ENCODE measurements at places on chromosomes 6 and 20.

- DNase-seq, result no peak
Observed at GRCh38 chr20:52998268-52998667, 26.1 kb downstream of the TSHZ2 start.

GRCh38 chr6:127956260-127956888 lies 55.5 kb upstream of the THEMIS start:
- no peak for DNase-seq

GRCh38 chr20:51702556-51702955 lies 65.6 kb downstream of the ATP9A start:
- DNase-seq, result no peak

DNA sequence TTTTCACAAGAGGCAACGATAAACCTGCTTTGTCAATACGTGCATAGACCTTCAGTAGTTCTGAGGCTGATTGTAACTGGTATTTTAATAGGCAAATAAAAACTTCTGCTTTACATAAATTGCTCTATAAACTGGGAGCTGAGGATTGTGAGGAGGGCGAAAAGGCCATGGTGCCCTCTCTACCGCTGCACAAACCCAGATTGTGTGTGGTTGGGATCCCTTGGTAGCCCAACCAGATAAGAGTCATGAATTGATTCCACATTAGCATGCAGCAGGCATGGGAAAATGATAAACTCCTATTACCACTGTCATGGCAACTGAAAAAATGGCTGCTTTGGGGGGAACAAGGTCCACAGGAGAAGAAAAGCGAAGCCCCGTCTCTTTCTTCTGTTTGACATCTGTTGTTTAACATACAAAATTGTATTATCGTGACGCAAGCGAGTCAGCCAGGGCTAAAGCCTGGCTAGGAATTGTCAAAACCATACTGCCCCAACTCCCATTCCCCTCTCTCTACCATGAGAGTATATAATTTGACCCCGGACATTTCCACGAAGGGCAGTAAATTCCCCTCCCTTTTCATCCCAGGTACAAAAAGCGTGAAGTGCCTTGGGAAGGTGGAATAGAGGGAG lies 157.8 kb upstream of the SALL4 start:
- DNase-seq, result no peak

DNA sequence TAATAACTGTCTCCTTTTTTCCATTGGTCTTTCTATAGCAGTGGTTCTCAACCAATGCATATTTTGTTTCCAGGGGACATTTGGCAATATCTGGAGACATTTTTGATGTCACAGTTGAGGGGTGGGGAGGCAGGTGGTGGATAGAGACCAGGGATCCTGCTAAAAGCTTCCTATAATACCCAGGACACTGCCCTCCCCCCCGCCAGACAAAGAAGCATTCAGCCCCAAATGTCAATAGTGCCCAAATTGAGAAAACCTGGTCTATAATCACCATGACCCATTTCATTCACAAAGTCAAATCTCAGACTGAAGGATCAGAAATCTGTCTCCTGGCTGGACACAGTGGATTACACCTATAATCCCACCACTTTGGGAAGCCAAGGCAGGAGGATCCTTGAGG lies 128.8 kb downstream of the BMP7 start:
- DNase-seq, result no peak

DNA sequence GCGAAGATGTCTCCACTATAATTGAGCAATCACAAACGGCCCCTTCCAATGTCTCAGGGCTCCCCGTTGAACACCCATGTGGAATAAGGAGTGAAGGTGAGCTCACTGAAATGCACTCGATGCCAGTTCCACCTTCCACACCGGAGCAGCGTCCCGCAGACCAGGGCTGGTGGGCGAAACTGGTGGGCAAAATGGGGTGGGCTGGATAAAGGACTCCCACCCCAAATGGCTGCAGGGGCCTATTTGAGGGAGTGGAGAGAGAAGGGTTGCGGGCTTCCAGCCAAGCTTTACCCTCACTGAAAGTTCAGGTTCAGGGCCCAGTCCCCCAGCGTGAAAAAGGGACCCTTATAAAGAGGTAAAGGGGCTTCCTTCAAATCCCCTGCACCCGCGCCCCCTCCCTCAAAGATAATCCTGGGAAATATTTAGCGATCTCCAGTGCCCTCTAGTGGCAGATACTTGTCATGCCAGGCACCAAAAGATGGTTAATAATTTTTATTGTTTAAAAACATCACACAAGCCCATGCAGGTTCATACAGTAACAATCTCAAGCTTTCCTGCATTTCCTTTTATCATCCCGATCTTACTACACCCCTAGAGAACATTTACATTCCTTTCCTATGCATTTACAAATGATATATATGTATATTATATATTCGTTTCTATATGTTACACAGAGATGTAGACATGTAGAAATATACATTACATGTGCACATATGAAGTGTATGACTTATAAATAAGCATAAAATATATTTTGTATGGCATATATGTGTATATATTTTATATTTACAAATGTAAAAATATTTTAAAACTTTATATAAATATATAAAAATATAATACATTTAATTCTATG lies 58.2 kb upstream of the NKX2-2 start:
- DNase-seq, result no peak

DNA sequence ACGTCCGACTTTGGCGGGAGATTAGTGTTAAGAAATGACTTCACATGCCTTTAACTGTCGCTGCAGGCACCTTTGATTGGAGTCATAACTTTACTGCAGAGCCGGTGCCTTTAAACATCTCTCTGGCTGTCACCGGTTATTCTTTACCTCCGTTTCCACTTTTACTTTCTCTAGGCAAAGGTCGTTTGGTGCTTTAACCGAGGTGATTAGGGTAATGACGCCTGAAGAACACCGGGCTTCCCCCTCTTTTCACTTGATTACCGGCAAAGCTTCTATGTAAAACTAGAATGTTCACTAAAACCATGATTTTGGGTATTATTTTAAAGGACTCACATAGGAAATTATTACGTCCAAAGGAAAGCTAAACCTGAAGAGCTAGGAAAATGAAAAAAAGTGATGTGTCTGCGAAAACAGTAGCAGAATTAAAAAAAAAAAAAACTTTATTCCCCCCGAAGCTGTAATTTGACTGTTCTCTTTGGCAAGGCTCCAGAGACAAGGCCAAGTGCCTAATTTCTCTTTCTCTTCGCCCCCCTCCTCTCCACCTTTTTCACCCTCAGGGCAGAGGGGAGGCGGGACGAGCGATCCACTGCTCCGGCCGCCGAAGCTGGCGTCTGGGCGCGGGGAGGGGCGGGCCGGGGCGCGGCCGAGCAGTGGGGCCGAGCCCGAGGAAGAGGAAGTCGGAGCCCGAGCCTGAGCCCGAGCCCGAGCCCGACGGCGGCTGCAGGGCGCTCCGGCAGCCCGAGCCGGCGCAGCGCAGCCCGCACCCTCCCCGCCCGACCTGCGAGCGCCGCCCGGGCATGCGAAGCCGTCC lies at the start of gene PLEKHG1:
TSS of gene PLEKHG1 (plus strand) at position 687 of the 811 bp plus-strand sequence. CDS start 133,797 bp downstream, outside the sequence.
- DNase-seq, result peak; percentile 40

GRCh38 chr6:150156460-150156859 lies 13.6 kb downstream of the PPP1R14C start:
- no peak for DNase-seq

DNA sequence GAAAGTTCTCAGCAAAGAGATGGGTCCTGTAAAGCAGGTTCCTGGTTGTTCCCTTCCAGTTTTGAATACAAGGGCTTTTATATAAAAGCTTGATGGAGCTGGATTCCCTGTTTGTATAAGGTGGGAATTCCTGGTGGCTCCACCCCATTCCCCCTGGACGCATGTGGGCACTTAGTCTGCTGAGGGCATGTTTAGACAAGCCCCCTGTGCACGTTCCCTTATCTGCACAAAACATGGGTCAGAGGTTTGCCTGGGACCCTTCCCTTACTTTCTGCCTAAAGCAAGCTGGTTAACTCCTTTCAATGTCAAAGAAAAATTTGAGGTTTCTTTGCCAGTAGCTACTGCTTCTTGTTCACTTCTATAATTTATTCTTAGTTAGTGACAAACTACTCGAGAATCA lies 181.1 kb downstream of the BCKDHB start:
- DNase-seq, result no peak

GRCh38 chr6:150068720-150069648 lies at the start of gene ULBP3:
Gene ULBP3 (minus strand): TSS chr6:150069121. CDS start chr6:150069066, 55 bp downstream.
- DNase-seq, result peak; percentile 52

DNA sequence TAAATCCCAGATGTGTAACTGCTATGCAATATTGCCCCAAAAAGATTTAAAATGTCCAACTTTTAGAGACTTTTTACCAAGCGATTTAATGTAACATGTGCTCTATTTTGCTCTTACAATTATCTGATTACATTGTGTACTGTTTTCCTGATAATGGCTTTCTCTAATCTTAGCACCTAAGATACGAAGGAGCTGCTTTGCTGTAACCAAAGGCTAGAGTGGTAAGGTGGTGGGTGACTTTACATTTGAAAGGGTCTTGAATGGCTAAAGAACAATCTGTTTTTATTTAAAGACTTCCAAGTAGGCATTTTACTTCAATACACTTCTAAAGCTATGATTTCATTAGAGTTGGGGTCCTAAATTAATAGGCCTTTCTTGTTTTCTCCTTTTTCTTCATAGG lies 1201.6 kb upstream of the MAP3K7 start:
- DNase-seq, result no peak

DNA sequence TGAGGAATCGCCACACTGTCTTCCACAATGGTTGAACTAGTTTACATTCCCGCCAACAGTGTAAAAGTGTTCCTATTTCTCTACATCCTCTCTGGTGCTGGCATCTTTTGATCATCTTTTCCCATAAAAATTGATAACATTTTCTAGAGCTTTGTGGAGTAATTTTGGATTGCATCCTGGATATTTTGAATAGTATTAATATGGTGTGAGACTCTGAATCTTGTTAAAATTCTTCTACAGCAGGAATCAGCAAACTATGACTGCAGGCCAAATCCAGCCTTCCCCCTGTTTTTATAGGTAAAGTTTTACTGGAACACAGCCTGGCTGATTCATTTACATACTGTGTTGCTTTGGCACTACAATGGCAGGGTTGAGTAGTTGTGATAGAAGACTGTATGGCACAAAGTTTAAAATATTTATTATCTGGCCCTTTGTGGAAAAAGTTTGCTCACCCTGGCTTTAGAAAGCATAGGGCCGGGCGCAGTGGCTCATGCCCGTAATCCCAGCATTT lies 15.0 kb upstream of the RNF8 start:
- DNase-seq, result no peak

GRCh38 chr6:70110126-70111022 lies 192.5 kb downstream of the COL9A1 start:
- no peak for DNase-seq

DNA sequence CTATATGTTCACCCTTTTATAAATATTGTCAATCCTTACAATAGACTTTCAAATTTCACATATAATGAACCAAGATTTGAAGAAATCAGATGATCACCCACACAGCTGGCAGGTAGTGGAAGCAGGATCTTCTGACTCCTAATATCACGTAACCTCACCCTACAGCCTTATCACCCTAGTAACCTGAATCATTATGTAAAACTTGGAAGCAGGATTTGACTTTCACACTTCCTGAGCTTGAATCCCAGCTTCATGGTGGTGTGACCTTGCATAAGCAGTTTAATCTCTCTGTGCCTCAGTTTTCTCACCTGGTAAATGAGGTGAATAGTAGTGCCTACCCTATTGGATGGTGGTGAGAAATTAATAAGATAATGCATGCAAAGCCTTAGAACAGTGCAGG lies 16.4 kb downstream of the SPTLC3 start:
- DNase-seq, result no peak

DNA sequence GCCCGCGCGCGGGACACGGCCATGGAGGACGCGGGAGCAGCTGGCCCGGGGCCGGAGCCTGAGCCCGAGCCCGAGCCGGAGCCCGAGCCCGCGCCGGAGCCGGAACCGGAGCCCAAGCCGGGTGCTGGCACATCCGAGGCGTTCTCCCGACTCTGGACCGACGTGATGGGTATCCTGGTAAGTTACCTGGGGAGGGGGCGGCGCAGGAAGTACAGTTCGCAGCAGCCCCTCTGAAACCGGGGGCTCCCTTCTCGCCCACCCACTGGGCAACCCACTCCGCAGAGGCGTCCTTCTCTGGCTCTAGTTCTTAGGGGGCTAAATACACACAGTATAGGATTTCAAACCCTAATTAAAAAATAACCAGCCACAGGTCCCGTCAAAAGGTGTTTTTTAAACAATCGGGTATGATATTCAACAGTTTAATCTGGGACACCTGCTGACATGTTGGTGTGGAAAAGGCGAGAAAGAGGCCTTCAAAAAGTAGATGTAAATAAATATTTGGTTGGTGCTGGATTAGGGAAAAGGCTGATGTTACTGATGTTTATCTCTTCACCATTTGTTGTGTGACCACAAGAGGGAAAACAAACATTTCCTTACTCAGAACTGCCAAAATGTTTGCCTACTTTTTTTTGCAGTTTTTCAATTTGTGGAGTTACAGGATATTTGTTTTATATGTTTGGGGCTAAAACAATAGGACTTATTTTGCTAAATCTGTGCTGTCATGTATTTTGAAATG lies 577 bp downstream of the SASH1 start:
- no peak for DNase-seq

DNA sequence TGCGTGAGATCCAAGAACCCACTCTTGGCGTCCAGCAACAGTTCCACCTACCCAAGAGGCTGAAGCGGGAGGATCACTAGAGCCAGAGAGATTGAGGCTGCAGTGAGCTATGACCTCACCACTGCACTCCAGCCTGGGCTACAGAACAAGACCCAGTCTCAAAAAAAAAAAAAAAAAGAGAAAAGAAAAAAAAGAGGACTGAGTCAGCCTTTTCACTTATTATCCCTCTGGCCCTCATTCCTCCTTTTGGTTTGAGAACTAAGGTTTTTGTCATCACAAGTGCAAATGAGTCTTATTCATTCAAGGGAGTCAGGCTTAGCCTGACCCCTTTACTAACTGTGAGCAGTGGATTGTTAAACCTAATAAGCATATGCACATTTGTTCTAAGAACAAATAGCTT lies 37.9 kb upstream of the JARID2 start:
- DNase-seq, result no peak

- no peak for DNase-seq
Observed at GRCh38 chr6:45388328-45388727, 10.6 kb upstream of the SUPT3H start.

DNA sequence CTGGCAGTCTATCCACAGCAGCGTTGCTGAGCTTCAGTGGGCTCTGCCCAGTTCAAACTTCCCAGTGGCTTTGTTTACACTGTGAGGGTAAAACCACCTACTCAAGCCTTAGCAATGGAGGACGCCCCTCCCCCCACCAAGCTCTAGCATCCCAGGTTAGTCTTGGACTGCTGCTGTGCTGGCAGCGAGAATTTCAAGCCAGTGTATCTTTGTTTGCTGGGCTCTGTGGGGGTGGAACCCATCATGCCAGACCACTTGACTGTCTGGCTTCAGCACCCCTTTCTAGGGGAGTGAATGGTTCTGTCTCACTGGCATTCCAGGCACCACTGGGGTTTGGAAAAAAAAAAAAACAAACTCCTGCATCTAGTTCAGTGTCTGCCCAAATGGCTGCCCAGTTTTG lies 249.7 kb upstream of the SYNCRIP start:
- no peak for DNase-seq
